ENCODE measurements at places on chromosomes 4 and X. TPM values are rescaled to one million over a fixed set of nuclear protein-coding genes. Genes with fewer than 3 reads are reported as not detected.

The FAM114A1 gene
- polyA plus RNA-seq: not detected

The SYP gene
- polyA plus RNA-seq: 0.89 TPM

The FGF2 gene
- polyA plus RNA-seq: not detected

The CLNK gene
- polyA plus RNA-seq: 2.5 TPM

The GAGE13 gene
- polyA plus RNA-seq: not detected

The CETN2 gene
- polyA plus RNA-seq: 21.2 TPM

The MAGEA4 gene
- polyA plus RNA-seq: not detected

The SLITRK4 gene
- not detected for polyA plus RNA-seq

The DMRTC1B gene
- polyA plus RNA-seq: 0.31 TPM

The TMEM271 gene
- not detected for polyA plus RNA-seq

The FAM47A gene
- polyA plus RNA-seq: not detected

The FGF5 gene
- not detected for polyA plus RNA-seq

The TACC3 gene
- 64.4 TPM for polyA plus RNA-seq

The CD38 gene
- polyA plus RNA-seq: 13.3 TPM

The SPANXD gene
- not detected for polyA plus RNA-seq

Measured in CD4-positive, CD25-positive, alpha-beta regulatory T cell (primary cell).